ENCODE measurements at places on chromosomes 7 and 10.

DNA sequence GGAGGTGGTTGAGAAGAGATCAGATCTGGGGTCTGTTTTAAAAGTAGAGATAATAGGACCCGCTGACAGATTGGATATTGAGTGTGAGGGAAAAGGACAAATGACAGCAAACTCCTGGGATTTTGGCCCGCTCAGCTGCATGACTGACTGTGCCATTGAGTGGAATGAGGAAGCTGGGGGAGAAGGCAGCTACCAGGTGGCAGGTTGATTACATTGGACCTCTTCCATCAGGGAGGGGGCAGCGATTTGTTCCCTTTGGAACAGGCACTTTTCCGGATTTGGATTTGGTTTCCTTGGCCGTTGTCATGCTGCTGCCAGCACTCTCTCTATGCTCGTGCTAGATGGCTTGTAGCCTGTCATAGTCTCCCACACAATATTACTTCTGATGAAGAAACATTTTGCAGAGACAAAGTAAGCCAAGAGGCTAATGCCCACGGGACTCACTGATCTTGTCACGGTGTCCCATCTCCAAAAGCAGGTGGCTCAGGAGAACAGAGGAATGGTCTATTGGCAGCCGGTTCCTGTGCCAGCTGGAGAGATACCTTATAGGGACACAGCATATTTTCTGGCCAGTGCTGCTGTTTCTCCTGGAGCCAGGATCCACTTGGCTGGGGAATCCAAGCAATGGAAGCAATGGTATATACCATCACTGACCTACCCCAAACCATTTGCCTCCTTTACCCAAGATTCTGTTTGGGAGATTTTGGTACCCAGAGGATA lies 69.1 kb upstream of the WAC start:
- DNase-seq = no peak

- no peak for DNase-seq
These were observed 867.8 kb upstream of the CELF2 start for GRCh38 chr10:10149899-10150298.

DNA sequence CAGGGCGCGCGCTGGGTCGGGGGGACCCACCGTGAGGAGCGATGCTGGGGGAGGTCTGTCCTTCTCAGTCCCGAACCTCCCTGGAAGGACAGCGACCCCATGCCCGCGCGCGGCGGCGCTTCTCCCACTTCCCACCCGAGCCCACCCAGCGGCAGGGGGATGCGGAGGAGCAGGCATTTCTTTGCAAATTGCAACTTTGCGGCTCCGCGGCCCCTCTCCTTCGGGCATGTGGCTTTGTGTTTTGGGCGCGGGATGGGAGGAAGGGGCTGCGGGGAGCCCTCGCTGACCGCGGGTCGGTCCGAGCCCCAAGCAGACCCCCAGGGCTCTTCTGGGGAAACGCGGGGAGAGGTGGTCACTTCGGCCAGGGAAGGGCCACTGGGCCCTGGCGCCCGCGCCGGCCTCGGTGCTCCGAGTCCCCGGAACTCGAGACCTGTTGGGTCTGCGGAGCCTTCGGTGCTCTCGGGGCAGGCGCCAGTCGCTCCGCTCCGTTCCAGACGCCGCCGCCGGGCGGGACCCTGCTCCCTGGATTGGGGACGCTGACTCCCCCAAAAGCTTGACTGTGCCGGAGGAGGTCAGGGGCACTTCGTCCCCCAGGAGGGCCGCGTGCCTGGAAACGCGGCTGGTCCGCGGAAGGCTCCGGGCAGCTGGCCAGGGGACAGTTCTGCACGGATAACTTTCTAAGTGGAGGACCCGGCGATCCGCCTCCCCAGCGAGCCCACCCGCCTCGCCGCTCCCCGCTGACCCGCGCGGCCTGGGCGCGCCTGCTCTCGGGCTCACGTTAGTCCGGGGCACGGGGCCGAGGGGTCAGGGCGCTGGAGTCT lies 164.2 kb upstream of the DPP6 start:
- no peak for DNase-seq

GRCh38 chr10:125060026-125060425 lies 100.3 kb downstream of the CTBP2 start:
- no peak for DNase-seq

- no peak for DNase-seq
These were observed 245.9 kb upstream of the PHYHIPL start for GRCh38 chr10:58930500-58930899.

DNA sequence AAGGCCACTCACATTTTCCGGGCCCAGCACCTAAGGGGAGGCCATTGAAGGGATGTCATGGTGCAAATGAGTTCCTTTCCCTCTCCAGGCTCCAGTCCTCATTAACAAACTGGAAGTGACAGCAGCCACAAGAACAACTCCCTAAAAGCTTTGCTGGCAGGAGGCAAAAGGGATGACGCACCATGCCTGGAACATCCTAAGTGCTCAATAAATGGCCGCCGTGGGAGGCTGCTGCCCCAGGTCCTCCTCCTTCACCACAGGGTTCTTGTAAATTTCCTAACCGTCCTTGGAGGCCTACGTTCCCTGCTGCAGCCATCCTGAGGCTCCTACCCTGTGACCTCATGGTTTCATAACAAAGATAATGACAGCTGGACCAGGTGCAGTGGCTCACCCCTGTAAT lies 41.3 kb upstream of the CAMK1D start:
- DNase-seq = no peak

DNA sequence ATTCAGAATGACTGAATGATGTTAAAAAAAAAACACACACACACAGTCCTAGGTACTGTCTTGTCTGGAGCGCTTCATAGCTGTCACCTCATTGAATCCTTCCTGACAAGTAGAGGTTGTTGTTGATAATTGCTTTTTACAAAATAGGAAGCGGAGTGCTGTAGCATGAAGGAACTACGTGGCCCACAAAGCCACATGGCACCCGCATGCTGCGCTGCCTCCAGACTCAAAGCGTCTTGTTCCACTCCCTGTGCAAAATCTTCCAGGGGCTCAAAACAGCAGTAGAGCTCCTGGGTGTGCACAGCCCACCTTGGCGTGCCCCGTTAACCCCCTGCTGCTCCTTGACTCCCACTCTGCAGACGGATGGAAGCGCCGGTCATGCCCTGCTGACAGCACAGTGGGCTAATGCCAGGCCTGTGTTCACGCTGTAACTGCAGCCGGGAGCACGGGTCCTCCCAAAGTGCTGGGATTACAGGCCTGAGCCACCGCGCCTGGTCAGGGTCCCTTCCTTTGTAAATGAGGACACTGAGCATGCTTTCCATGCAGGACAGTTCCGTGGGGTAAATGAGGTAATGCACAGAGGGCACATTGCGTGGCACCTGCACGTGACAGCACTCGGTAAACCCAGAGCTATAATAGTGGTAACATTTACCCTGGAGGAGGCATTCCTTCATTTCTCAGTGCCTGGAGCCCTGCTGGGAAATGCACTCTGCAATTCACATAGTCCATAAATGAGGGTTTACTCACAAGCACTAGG lies 91.1 kb upstream of the GNA12 start:
- DNase-seq = no peak

DNA sequence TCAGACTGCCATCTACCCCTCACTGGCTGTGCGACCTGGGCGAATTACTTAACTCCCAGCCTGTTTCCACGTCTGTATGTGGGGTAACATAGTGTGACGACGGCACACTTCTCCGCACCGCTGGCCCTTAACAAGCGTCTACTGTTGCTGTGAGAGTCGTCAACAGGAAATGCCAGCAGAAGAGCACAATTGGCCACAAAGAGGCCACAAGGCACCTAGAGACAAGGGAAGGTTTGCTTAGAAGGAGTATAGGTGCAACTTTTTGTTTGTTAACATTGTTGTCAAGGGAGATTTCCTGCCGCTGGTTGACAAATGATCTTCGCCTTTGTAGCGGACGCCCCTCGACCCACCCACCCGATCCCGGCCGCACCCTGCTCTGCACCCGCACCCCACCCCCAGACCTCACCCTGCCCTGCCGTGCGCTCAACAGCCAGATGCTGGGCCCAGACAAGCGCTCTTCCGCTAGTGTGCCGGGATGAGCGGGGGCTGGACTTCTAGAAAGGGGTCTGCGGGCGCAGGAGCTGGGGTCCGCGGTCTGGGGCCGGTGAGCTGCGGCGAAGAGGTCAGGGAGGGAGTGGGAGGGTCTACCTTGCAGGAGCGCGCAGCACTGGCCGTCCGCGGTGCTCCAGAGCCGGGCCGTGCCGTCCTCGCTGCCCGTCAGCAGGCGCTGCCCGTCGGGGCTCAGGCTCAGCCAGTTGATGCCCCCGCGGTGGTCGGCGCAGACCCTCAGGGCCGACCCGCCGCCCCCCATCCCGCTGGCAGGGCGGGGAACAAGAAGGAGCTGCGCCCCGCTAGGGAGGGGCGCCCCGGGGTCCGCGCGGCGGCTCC lies 785 bp downstream of the WDR86 start:
- no peak for DNase-seq

DNA sequence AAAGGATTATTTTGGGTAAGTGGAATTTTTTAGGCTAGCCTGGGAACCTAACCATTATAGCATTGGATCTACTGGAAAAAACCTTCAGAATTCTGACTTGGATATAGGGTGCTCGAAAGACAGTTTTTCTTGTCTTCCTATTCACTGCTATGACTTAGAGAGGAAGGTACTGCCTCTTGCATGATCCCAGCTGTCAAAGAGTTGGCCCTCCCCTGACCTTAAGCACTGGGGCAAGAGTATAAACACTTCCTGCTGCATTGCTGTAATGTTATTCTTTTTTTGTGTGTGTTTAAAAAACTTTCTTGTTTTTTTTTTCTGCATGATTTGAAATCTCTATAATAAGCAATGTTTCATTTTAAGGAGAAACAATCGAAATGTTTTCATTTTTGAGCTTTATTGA lies 113.0 kb downstream of the LRMDA start:
- no peak for DNase-seq

Data from stimulated activated CD4-positive, alpha-beta T cell treated with anti-CD3 and anti-CD28 coated beads, Interleukin-1b, Interleukin-23, amount 100 ng/mL, for 4 hours (primary cell).